Hair follicle dermal papilla cell (primary cell): ENCODE measurements at places on chromosomes 11 and 22. TPM values are rescaled to one million over a fixed set of nuclear protein-coding genes. Genes with fewer than 3 reads are reported as not detected.

CRYAB gene
- total RNA-seq: 35.2 and 47.7 TPM in 2 replicates

TEX54 gene
- total RNA-seq: not detected in 2 replicates

B4GAT1 gene
- total RNA-seq: 28.3 and 29.0 TPM in 2 replicates

TIGD3 gene
- total RNA-seq: 0.12 TPM in 1 of 2 replicates, not detected in the other

TESMIN gene
- 0.24 and 0.32 TPM in 2 replicates for total RNA-seq

TMEM121B gene
- under 0.01 TPM in 1 of 2 replicates, not detected in the other for total RNA-seq

TMPRSS4 gene
- not detected in 2 replicates for total RNA-seq

KRTAP5-2 gene
- not detected in 2 replicates for total RNA-seq

OR6T1 gene
- total RNA-seq: not detected in 2 replicates

PGM2L1 gene
- total RNA-seq: 2.9 and 3.1 TPM in 2 replicates

TPH1 gene
- under 0.01 TPM in 2 replicates for total RNA-seq

CLCF1 gene
- 12.7 and 13.8 TPM in 2 replicates for total RNA-seq

CRYBB3 gene
- total RNA-seq: not detected in 2 replicates

NAALADL1 gene
- total RNA-seq: 34.1 and 35.2 TPM in 2 replicates

DGCR2 gene
- total RNA-seq: 55.7 and 63.8 TPM in 2 replicates

SLC5A12 gene
- 0.12 and 0.16 TPM in 2 replicates for total RNA-seq

OR5P2 gene
- total RNA-seq: not detected in 2 replicates

TBX1 gene
- 0.16 TPM in 1 of 2 replicates, not detected in the other for total RNA-seq

OR5AP2 gene
- not detected in 2 replicates for total RNA-seq

LUZP2 gene
- total RNA-seq: 0.32 and 0.73 TPM in 2 replicates

PAK1 gene
- total RNA-seq: 44.1 and 46.6 TPM in 2 replicates

MPEG1 gene
- total RNA-seq: not detected in 2 replicates

VSTM5 gene
- total RNA-seq: under 0.01 TPM in 1 of 2 replicates, not detected in the other

ANO5 gene
- total RNA-seq: 0.12 and 0.65 TPM in 2 replicates

MMP12 gene
- 0.97 and 9.8 TPM in 2 replicates for total RNA-seq

NXPE1 gene
- not detected in 2 replicates for total RNA-seq

SLN gene
- total RNA-seq: not detected in 2 replicates

OR2AG2 gene
- total RNA-seq: 0.12 and 0.16 TPM in 2 replicates

IFITM10 gene
- total RNA-seq: 0.65 and 1.2 TPM in 2 replicates

OR10A6 gene
- total RNA-seq: not detected in 2 replicates

MIF gene
- total RNA-seq: 121 and 141 TPM in 2 replicates

RBMXL2 gene
- 0.16 TPM in 1 of 2 replicates, not detected in the other for total RNA-seq

MMP10 gene
- total RNA-seq: 0.12 and 0.32 TPM in 2 replicates

TMPRSS6 gene
- total RNA-seq: not detected in 2 replicates

PGR gene
- 3.2 and 3.6 TPM in 2 replicates for total RNA-seq

CRYBB2 gene
- not detected in 2 replicates for total RNA-seq

ZNF280B gene
- 0.12 and 0.16 TPM in 2 replicates for total RNA-seq

FJX1 gene
- 16.1 and 19.6 TPM in 2 replicates for total RNA-seq

PRR33 gene
- not detected in 2 replicates for total RNA-seq
